Activated naive CD4-positive, alpha-beta T cell (primary cell): ENCODE measurements at places on chromosomes 6 and 20.

DNA sequence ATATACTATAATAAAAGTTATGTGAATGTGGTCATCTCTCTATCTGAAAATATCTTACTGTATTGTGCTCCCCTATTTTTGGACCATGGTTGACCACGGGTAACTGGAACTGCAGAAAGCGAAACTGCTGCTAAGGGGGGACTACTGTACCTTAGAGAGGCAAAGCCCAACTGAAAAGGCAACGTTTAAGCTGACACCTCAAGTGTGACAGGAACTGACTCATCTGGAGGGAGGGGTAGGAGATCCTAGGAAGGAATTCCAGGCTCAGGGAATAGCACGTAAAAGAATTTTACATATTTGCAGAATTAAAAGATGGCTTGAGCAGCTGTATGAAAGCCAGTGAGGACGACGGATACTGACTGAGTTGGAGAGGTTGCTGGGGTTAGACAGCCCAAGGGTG is 34.8 kb downstream of the ELOVL2 start:
- DNase-seq, result no peak

DNA sequence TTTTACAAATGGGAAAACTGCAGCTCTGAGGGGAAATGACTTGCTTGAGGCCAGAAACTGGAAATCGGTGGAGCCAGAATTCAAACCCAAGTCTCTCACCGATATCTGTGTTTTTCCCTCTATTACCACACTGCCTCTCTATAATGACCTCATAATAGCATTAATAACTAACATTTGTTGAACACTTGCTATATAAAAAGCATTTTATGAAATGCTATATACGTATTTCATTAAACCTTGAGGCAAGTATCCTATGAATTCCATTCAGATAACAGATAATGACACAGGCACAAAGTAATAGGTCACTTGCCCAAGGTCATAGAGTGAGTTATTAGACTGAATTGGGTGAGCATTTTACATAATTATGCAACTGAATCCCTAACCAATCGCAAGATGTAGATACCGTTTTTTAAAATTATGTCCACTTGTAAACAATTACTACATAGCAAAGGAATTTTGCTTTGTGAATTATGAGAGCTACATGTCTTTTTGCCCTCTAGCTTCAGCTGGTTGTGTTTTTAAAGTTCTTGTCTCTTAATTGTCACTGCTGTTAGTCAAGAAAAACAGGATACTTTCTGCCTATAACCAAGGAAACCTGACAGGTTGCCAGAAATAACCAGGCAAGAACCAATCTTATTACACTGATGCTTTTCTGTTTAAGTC is 4.7 kb downstream of the DSN1 start:
- no peak for DNase-seq

DNA sequence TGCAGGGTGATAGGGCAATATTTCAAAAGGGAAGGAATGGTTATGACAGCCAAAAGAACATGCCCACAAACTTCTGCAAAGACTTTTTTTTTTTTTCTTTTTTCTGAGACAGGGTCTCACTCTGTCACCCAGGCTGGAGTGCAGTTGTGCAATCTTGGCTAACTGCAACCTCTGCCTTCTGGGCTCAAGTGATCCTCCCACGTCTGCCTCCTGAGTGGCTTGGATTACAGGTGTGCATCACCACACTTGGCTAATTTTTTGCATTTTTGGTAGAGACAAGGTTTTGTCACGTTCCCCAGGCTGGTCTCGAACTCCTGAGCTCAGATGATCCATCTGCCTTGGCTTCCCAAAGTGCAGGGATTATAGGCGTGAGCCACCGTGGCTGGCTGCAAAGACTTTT is 117.6 kb upstream of the ADGRF1 start:
- DNase-seq, result no peak

GRCh38 chr6:129195643-129196042 is 312.7 kb downstream of the LAMA2 start:
- no peak for DNase-seq

DNA sequence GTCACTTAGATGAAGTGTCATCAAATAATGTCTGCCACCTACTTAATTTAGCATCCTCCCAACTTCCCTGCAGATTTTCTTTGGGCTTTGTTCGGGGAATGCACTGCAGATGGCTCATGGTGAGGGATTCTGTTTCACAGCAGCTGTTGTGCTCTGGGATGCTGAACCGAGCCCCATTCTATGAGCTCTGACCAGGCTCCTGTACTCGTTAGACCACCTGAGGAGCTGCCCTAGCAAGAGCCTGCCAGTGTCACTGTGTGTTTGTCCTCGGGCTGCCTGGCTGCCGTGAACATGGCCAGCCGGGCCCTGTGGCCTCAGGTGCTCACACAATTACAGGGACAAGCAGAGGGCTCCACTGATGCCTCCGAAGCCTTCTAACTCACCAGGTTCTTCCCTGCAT is 238.8 kb upstream of the ECI2 start:
- no peak for DNase-seq

DNA sequence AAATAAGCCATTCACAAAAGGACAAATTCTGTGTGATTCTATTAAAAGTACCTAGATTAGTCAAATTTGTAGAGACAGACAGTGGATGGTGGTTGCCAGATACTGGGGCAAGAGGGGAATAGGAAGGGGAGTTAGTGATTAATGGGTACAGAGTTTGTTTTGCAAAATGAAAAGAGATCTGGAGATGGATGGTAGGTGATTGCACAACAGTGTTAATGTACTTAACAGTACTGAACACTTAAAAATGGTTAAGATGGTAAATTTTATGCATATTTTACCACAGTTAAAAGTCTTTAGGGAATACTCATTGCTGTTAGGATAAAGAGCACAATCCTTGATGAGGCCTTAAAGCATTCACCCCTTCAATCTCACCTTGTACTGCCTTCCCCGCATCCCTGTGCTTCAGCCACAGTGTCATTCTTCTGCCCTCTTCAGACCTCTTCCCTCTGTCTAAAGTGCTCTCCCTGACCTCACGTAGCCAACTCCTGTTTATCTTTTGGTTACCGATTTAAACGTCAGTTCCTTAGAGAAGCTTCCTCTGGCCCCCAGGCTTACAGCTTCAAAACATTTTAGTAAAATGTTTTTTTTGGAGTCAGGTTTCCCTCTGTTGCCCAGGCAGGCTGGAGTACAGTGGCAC is 11.8 kb downstream of the PSMF1 start:
- no peak for DNase-seq

GRCh38 chr6:134363323-134364039 is 45.6 kb upstream of the SGK1 start:
- DNase-seq, result no peak

DNA sequence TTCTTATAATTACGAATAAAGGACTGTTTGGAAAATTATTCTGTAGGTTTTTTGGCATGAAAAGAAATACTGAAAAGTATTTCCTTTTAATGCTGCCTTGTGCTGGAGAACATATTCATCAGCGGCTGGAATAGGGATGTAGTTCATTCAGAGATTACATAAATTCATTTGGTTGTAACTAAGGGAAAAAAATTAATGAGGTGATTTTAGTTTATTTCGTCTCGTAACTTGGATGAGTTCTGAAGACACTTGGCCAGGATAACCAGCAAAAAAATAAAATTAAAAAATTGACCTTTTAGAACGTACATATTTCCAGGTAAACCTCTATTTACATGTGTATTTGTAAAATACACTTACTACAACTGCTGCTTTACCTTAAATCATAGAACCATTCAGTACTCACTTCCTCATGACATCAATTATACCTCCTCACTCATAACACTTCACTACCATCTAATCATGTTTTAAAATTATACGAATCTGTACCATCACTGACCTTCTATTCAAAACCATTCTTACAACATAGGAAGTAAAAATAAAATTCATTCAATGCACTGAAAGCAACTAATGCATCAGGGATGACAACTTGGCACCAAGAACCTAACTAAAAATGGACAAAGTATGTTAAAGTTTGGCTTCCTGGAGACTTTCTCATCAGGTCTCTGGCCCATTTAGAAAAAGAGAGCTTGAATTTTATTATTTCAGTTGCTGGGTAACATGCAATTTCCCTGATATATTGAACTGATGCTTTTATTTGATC is 17.2 kb downstream of the KLHL31 start:
- DNase-seq, result no peak

- no peak for DNase-seq
Observed at GRCh38 chr6:89008001-89008814, 44.8 kb upstream of the RNGTT start.

DNA sequence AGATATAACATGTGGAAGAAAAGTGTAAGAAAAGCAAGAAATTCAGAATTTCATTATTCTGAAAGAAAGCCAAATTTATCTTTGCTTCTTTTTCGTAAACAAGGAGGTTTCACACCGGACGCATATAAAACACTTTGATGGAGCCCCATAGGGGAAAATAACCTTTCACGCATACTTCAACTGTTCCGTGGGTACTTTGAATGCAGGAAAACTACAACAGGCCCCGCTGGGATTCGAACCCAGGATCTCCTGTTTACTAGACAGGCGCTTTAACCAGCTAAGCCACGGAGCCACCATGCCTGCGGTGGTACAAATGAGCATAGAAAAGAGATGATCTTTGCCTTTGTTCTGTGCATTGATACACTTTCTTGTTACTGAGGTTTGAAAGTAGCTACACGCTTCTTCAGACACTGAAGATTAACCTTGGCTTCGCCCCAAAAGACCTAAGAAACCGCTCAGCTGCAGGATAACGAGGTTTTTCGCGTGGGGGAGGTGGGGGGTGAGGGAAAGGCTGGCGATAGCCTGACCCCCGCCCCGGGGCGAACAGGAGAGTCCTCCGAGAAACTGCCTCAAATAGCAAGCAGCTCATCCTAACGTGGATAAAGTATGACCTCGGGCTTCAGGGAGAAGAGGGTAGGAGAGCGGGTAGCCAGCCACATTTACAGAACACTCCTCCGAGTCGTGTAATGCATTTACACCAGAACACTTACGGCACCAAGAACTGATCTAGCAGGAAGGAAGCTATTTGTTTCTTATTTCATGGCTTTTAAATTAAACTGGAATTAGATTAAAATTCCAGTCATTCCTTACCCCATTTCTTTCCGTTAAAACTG is 5.3 kb upstream of the HMGN4 start:
- DNase-seq, result peak; percentile 79

GRCh38 chr6:31572041-31572911 is at the start of gene LTA:
LTA (plus strand) TSS chr6:31572289; CDS start chr6:31572743, 454 bp downstream.
- DNase-seq, result peak; percentile 35

GRCh38 chr6:53793318-53794136 is 1.3 kb upstream of the LRRC1 start:
- DNase-seq, result no peak

GRCh38 chr6:170221052-170221752 is 69.7 kb downstream of the DLL1 start:
- no peak for DNase-seq

GRCh38 chr6:167970230-167970629 is 27.2 kb upstream of the KIF25 start:
- DNase-seq, result no peak
